ENCODE measurements at places on chromosomes 4 and X. TPM values are rescaled to one million over a fixed set of nuclear protein-coding genes. Genes with fewer than 3 reads are reported as not detected.

The PNMA5 gene
- total RNA-seq = not detected

The RASGEF1B gene
- 3.6 TPM for total RNA-seq

The RBMX2 gene
- 9.9 TPM for total RNA-seq

The BEX5 gene
- 0.68 TPM for total RNA-seq

The ADGRG2 gene
- total RNA-seq = 0.62 TPM

The SCML2 gene
- 1.4 TPM for total RNA-seq

The SPATA4 gene
- not detected for total RNA-seq

The PABPC4L gene
- 0.60 TPM for total RNA-seq

The PPP1R2C gene
- not detected for total RNA-seq

The CFP gene
- 3.7 TPM for total RNA-seq

The PF4V1 gene
- not detected for total RNA-seq

The ATP7A gene
- total RNA-seq = 5.4 TPM

The SLC2A9 gene
- total RNA-seq = 9.6 TPM

The PRRG1 gene
- 15.9 TPM for total RNA-seq

The CACNA1F gene
- not detected for total RNA-seq

The PASD1 gene
- not detected for total RNA-seq

The LRIT3 gene
- not detected for total RNA-seq

The AWAT2 gene
- not detected for total RNA-seq

The USP17L24 gene
- not detected for total RNA-seq
